CD4-positive, CD25-positive, alpha-beta regulatory T cell (primary cell): ENCODE measurements at places on chromosomes 13 and 19. TPM values are rescaled to one million over a fixed set of nuclear protein-coding genes. Genes with fewer than 3 reads are reported as not detected.

Gene PSG7
- not detected for total RNA-seq

Gene PRTN3
- not detected for total RNA-seq

Gene ARHGAP45
- total RNA-seq, result 756 TPM

Gene TNFSF9
- 4.5 TPM for total RNA-seq

GRCh38 chr19:7074705-7075282 is 5.3 kb downstream of the ZNF557 start:
- peaks cover 10% of the 10 kb centered on the region for H3K4me1 ChIP-seq
- no peaks in the 10 kb centered on the region for H3K27me3 ChIP-seq
- no peak overlapping the region for H3K4me3 ChIP-seq
- peaks cover 81% of the 10 kb centered on the region for H3K36me3 ChIP-seq
- no peak overlapping the region for H3K27ac ChIP-seq

DNA sequence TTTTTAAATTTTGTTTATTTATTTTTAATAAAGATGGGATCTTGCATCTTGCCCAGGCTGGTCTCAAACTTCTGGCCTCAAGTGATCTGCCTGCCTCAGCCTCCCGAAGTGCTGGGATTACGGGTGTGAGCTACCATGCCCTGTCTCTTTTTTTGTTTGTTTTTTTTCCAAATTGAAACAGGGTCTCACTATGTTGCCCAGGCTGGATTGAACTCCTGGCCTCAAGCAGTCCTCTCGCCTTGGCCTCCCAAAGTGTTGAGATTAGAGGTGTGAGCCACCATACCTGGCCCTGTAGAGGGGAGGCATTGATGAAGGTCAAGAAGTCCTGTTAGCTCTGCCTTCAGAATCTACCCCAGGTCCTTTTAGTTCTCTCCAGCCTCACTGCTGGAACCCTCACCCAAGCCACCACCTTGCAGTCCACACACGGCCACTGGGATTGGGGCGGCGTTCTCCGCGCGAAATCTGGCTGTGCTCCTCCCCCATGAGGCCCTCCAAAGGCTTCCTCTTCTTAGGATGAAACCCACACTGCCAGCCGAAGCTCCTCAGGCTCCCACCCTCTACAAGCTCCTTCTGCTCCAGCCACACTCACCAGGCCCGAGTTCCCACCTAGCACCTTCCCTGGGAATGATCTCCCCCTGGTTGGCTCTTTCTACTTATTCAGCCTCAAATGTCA is 34.9 kb downstream of the ACTN4 start:
- no peak overlapping the region for H3K4me3 ChIP-seq
- no peaks in the 10 kb centered on the region for H3K27me3 ChIP-seq
- H3K36me3 ChIP-seq, result no peaks in the 10 kb centered on the region
- peak overlapping the region; percentile 83 for H3K27ac ChIP-seq

DNA sequence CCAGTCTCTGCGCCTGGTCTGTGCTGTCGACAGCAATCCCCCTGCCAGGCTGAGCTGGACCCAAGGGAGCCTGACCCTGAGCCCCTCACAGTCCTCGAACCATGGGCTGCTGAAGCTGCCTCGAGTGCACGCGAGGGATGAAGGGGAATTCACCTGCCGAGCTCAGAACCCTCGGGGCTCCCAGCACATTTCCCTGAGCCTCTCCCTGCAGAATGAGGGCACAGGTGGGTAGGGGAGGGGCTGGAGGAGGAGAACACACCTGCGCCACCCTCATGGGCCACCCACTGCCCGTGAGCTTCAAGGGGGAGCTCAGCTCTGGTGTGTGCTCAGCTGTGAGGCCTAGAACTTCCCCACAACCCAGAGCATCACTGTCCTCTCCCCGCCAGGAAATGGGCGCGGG is 38.6 kb upstream of the CD33 start:
- H3K36me3 ChIP-seq, result no peaks in the 10 kb centered on the region
- H3K4me3 ChIP-seq, result no peak overlapping the region
- no peak overlapping the region for H3K27ac ChIP-seq
- no peak for DNase-seq
- no peaks in the 10 kb centered on the region for H3K27me3 ChIP-seq

DNA sequence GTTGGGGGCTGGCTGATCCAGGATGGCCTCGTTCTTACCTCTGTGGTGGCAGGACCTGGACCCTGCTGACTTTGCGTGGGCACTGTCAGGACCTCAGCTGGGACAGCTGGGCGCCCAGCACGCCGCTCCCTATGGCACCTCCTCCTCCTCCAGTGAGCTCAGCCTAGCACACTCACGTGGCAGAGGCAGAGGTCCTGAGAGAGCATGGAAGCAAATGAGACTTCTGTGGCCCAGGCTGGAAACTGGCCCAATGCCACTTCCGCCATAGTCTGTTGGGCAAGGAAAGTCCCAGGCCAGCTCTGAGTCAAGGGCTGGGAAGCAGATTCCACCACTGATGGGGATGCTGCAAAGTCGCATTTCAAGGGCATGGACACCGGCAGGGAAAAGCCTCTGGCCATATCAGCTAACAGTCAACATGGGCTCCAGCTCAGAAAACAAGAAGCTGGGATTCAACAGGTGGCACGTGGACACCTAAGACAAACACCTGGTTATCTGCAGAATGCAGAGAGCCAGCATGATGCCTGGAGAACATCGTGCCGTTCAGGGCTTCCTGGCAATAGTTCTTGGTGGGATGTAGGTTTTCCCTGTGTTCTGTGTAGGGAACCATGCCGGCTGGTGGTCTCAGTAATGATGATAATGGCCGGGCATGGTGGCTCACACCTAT is 16.7 kb downstream of the MYBPC2 start:
- H3K27ac ChIP-seq, result no peak overlapping the region
- H3K4me1 ChIP-seq, result no peaks in the 10 kb centered on the region
- DNase-seq, result no peak

- no peak overlapping the region for H3K4me3 ChIP-seq
- no peaks in the 10 kb centered on the region for H3K4me1 ChIP-seq
- H3K36me3 ChIP-seq, result no peaks in the 10 kb centered on the region
- H3K27ac ChIP-seq, result no peak overlapping the region
Observed at GRCh38 chr13:113087923-113088690, 17.5 kb upstream of the F7 start.

DNA sequence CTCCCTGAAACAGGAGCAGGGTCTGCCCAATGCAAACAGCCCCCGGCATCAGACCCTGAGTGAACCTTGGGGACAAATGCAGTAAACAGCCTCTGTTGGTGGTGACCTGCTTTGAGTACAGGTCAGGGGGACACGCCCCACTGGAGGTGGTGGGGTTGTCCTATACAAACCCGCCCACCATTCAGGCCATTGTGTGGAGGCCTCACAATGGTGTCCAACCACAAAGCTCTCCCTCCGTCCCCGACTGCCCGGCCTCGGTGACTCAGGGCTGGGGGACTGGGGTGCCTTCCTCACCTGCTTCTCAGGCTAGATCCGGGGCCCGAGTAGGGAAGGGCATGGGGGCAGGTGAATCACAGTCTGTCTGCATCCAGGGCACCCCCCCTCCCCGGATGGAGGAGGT is 1.5 kb downstream of the MUC16 start:
- H3K36me3 ChIP-seq, result no peaks in the 10 kb centered on the region
- no peak overlapping the region for H3K27ac ChIP-seq

- no peak overlapping the region for H3K4me3 ChIP-seq
- no peak overlapping the region for H3K27ac ChIP-seq
- no peak for DNase-seq
- H3K4me1 ChIP-seq, result no peaks in the 10 kb centered on the region
- no peaks in the 10 kb centered on the region for H3K27me3 ChIP-seq
- no peaks in the 10 kb centered on the region for H3K36me3 ChIP-seq
Observed at GRCh38 chr13:110540871-110541525, 20.5 kb downstream of the RAB20 start.

DNA sequence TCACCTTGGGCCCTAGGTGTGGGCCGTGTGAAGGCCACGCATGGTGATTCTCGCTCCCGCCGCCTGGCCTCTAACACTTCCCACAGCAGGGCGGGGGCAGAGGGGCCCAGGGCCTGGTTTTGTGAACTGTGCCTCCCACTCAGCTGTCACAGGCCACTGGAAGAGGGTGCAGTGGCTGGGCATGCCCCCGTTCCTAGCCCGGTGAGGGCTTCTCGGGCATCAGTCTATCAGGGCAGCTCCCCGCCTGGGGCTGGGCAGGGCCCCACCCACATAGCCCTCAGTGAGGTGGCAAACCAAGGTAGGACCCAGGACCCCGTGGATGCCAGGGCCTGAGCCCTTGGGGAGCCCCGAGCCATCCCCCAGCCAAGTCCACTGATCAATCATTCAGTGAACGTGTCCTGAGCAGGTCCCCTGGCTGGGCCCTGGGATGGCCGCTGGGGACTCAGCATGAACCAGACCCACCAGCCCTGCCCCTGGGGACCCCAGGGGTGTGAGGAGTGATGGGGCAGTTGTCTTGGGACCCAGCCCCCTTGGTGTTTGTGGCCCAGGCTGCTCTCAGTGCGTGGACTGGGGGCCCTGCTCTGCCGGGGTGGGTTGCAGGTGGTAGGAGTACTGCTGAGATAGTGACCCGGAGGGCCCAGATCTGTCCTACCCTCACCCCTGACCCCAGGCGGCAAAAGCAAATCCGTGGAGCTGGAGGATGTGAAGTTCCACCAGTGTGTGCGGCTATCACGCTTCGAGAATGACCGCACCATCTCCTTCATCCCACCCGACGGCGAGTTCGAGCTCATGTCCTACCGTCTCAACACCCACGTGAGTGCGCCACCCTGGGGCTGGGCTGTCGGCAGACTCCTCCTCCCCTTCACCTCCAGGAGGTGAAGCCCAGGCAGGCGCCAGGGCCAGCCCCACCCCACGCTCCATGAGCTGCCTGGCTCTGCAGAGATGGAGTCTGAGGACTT is 29.4 kb downstream of the AP1M1 start:
- H3K4me1 ChIP-seq, result no peaks in the 10 kb centered on the region
- H3K36me3 ChIP-seq, result peaks cover 87% of the 10 kb centered on the region
- no peaks in the 10 kb centered on the region for H3K27me3 ChIP-seq
- no peak overlapping the region for H3K4me3 ChIP-seq

DNA sequence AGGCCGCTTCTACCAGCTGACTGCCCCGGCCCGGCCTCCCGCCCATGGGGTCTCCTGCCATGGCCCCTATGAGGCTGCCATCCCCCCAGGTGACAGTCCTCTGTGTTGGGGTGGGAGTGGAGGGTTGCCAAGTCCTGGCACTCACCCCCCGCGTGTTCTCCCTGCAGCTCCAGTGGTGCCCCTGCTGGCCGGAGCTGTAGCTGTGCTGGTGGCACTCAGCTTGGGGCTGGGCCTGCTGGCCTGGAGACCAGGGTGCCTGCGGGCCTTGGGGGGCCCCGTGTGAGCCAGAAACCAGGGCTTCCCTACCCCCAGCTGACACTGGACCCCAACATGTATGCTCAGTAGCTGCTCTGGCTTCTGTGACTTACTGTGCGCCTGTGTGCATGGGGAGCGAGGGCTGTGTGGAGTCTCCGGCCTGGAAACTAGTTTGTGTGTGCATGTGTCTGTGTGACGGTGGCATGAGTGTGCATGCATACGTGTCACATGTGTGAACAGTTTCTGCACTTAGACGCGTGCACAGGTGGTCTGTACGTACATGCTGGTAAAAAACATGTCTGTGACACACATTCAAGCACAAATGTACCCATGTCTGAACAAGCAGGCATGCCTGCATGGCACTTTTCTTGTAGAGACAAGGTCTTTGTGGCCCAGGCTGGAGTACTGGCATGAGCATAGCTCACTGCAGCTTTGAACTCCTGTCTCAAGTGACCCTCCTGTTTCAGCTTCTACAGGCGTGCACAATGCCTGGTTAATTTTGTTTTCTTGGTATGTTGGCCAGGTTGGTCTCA is 4.9 kb downstream of the ACP4 start:
- peaks cover 4% of the 10 kb centered on the region for H3K4me1 ChIP-seq
- peaks cover 27% of the 10 kb centered on the region for H3K36me3 ChIP-seq
- DNase-seq, result no peak
- H3K4me3 ChIP-seq, result no peak overlapping the region
- H3K27me3 ChIP-seq, result no peaks in the 10 kb centered on the region
- H3K27ac ChIP-seq, result no peak overlapping the region

DNA sequence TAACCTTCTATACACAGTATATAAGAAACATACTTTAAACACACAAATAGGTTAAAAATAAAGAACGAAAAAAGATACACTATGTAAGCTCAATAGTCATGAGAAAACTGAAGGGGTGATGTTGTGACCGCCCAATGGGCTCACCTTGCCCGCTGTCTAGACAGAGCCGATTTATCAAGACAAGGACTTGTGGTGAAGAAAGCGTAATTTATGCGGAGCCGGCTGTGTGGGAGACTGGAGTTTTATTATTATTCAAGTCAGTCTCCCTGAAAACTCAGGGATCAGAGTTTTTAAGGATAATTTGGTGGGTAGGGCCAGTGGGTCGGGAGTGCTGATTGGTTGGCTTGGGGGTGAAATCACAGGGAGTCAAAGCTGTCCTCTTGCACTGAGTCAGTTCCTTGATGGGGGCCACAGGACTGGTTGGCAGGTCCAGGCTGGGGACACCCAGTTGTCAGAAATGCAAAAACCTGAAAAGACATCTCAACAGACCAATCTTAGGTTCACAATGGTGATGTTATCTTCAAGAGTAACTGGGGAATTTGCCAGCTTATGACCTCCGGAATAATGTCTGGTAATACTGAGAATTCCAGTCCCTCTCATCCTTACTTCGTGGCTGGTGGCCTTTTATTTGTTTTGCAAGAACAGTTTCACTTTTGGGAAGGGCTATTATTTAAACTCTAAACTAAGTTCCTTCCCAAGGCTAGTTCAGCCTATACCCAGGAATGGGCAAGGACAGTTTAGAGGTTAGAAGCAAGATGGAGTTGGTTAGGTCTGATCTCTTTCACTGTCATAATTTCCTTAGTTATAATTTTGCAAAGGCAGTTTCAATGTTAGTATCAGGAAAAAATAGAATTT is 96.6 kb downstream of the UBL3 start:
- H3K27ac ChIP-seq, result no peak overlapping the region
- H3K36me3 ChIP-seq, result no peaks in the 10 kb centered on the region
- no peaks in the 10 kb centered on the region for H3K27me3 ChIP-seq
- no peak overlapping the region for H3K4me3 ChIP-seq

DNA sequence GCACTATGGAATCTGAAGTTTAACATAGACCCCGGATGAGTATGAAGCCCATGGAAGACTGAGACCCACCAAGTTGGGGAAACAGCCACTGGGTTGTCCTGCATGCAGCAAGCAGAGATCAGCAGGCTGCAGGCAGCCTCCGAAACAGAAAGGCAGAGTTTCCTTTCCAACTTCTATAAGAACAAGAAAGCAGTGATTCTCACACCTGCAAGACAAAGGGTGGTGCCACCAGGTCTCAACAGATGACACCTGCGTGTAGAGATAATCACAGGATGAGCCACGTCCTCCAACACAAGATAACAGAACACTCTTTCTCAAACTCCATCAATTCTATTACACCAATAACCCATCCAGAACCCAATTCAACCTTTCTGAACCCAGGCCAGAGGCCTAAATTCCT is 457.9 kb downstream of the FOXO1 start:
- H3K4me1 ChIP-seq, result peaks cover 61% of the 10 kb centered on the region
- no peaks in the 10 kb centered on the region for H3K27me3 ChIP-seq
- H3K36me3 ChIP-seq, result no peaks in the 10 kb centered on the region

DNA sequence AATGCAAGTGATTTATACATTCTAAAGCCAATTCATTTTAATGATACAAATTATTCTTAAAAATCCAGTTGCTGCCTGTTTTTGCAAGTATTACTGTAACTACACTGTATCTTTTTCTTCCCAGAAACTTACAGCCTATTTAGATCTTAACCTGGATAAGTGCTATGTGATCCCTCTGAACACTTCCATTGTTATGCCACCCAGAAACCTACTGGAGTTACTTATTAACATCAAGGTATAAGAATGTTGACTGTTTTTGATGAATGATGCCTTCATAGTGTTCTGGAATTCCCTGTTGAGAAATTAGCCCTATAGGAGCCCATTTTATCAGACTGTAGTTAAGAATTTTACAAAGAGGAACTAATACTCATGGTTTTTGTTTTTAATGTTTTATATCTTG is 25.0 kb downstream of the ITM2B start:
- H3K4me1 ChIP-seq, result peaks cover 5% of the 10 kb centered on the region
- peak overlapping the region; percentile 15 for H3K27ac ChIP-seq
- no peak overlapping the region for H3K4me3 ChIP-seq
- H3K27me3 ChIP-seq, result no peaks in the 10 kb centered on the region
- DNase-seq, result no peak
- peaks cover 96% of the 10 kb centered on the region for H3K36me3 ChIP-seq
